CD4-positive, alpha-beta T cell treated with Interleukin-15 for 4 hours (primary cell): ENCODE measurements at places on chromosomes 6 and 20.

GRCh38 chr6:13260831-13261230, 67.5 kb downstream of the TBC1D7 start:
- no peak for DNase-seq

- DNase-seq, result no peak
Measured at GRCh38 chr6:168318579-168319278, 848 bp downstream of the DACT2 start.

DNA sequence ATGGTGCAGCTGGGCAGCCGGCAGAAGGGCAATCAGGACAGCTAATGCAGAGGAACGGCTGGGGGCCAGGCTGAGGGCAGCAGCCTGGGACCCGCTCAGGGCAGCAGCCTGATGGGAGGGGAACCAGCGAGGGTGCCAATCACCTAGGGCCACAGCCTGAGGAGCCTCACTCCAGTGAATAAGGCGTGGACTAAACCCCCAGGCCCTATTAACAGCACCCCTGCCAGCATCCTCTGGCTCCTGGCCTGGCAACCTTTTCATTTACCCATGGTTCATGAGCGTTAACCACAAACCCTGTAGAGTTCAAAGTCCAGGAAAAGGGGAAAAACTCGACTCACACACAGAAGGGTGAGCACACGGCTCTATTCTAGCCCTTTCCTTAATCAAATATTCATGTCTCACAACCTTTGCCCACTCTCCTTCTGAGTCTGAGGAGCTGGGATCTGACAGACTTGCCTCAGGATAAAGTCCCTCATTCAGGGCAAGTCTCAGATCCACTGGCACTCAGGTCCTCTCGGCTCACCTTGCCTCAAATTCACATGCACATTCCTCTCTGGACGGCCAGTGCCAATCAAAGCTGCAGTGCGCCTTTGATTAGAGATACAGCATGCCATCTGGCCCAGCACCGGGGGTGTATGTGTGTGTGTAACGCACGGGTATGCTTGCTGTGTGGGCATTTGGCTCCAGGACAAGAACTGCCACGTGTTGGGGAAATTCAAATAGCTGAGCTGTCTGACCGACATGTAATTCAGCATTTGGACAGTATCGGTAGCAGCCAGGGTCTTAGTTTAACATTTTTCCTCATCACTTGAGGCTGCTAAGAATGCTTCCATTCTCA, 86.9 kb upstream of the TRAF3IP2 start:
- DNase-seq, result no peak

GRCh38 chr20:62506087-62506486, 30.3 kb upstream of the GATA5 start:
- DNase-seq, result no peak

DNA sequence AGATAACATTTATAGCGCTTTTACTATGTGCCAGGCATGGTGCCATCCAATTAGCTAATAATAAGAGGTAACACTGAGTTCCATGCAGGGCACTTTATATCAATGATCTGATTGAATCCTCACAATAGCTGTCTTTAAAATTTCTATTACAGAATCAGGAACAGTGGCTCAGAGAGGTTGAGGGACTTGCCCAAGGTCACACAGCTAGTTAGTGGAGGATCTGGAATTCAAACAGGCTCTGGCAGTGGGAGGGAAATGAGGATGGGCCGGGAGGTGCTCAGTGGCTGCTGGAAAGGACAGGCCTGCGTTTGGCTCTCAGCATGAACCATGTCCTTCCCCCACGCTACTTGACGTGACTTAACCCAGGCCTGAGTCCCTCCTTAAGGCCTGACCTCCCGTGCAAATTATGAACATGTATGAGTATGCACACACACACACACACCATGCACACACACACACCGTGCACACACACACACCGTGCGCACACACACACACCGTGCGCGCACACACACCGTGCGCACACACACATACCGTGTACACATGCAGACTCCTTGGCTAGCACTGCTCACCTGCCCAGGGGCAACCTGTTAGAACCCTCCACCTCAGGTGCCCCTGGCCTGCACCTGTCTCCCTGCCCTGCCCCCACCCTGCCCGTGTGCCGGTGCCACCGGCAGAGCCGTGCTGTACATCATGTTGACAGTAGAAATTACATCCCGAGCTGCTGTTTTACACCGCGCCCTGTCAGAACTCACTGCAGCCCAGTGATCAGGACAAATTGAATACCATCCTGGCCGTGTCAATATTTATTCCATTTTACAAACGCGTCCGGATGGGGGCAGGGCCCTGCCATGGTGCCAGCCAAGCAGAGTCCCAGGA, 43.7 kb downstream of the CDH22 start:
- no peak for DNase-seq

DNA sequence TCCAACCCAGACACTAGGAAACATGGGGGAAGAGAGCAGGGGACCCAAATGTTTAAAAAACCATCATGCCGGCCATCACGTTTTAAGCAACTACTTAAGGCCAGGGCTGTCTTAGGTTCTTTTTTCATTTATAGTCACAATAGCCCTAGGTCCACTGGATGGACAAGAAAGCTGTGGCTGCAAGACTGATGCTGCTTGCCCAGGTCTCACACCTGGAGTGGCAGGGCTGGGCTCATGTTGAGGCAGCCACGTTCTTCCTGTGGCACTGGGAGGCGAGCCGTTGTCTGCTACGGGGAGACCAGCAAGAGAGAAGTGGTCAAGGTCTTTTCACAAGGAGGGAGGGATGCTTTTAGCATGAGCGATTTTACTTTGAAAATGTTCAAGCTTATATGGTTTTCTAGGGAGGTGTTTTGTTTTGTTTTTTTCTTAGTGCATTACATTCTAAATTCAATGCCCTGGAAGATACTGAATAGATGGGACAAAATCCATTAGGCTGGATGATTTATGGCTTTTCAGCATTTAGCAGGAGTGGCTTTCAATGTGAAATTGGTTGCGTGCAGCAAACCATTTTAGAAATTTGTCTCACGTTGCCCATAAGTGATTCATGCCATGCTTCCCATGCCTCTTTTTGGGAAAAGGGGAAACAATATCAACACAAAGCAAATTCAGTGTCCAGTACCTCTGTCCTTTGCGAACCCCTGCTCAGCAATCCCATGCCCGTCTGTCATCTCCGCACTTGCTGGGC, 106.6 kb upstream of the SNX9 start:
- DNase-seq, result no peak

GRCh38 chr6:125957845-125958244, 1.3 kb downstream of the HINT3 start:
- peak; percentile 13 for DNase-seq

- no peak for DNase-seq
Measured at GRCh38 chr6:111759331-111759835, 113.9 kb downstream of the FYN start.

DNA sequence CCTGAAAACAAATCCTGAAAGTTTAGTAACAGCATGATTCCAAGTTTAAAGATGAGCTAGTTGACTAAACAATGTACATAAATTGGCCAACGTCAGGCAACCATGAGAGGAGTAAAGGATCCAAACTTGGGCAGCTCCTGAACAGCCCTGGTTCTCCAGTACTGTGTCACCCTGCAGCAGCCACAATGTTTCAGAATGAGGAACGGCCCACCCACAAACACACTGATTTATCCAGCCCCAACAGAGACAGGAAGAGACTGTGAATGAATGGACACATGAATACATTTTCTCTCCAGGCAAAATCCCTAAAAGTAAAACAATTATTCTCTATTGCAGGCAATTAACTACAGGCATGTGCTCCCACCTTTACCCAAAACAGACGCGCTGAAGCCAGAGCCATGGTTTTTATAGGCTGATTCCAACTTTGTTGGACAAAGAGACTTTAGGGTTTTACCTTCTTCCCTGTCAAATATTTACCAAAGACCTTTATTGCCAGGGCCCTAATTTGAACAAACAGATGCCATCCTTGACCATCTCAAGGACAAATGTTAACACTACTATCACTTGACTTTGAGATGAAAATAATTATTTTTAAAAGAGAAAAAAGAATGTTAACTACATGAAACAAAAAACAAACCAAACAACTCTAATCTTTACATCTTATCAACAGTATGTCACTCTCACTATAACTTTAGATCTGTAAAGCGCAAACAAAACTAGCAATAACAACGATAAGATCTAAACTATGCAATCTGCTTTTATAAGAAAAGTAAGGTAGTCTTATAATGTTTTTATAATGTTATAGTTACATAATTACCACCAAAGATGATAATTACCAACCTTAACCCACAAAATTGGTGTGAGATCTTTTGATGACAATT, 22.9 kb downstream of the CNKSR3 start:
- no peak for DNase-seq

DNA sequence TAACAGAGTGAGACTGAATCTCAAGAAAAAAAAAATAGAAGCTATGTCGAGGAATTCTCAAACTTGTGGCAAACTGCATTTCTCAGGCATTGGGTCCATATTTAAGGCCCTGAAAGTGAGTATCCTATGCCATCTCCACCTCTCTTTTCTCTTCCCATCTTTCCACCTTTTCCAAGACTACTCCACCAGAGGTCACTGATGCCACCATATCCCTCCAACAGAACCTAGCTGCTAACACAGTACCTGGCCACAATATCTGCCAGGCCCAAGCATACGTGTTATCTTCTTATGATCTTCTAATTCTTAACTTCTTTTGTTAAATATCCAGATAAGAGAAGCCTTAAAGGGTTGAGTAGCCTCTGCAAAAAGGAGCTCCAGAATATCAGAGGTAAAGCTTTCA, 8.2 kb upstream of the ADGRF4 start:
- DNase-seq, result no peak

- DNase-seq, result no peak
Measured at GRCh38 chr6:81820980-81821379, 68.5 kb upstream of the TENT5A start.

- no peak for DNase-seq
Measured at GRCh38 chr6:1757131-1757530, 147.4 kb downstream of the FOXC1 start.

- DNase-seq, result no peak
Measured at GRCh38 chr20:37579106-37579505, 51.4 kb upstream of the BLCAP start.

DNA sequence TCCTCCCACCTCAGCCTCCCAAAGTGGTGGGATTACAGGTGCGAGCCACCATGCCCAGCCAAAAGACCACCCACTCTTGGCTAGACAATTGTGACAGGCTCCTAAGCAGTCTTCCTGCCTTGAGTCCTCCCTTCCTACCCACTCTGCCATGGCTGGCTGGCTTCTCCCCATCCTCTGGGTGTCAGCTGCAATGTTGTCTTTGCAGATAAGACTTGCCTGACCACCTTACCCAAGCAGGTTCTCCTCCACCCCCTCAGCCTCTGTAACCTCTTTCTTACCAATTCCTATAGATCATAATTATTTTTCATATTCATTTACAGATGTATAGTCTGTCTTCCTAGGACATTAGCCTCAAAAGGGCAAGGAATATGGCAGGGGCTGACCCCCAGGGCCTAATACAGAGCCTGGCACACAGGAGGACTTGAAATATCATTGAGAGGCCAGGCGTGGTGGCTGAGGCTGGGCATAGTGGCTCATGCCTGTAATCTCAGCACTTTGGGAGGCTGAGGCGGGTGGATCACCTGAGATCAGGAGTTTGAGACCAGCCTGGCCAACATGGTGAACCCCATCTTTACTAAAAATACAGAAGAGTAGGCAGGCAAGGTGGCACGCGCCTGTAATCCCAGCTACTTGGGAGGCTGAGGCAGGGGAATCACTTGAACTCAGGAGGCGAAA, 28.7 kb upstream of the SPAG4 start:
- DNase-seq, result no peak

DNA sequence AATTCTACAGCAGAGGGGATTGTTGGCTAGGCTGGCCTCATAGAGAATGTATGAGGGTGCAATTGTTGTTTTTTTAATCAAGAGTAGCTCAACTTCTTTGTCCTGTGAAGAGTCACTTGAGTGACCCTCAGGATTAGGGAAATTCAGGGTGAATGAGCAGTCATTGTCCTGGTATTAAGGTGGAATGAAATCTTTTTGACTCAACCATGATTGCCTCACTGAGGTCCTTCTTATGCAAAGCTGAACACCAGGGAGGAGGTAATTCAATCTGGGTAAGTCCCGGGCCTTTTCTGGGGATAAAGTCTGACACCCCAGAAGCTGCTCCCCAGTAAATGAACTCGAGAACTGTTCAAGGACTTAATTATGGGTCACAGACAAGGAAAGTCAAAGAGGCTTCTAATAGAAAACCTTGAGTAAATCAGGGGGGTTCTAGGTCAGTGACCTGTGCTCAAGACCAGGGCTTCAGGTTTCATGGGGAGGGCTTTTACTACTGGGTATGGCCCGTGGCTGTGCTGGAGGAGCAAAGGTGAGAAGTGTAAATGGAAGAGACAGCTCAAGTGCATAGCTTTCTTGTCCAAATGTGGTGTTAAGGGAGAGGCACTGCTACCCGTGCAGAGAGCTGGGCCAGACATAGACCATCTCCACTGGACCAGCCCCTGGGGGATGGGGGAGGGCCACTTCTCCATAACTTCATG, 25.3 kb upstream of the ZBTB24 start:
- DNase-seq, result no peak

DNA sequence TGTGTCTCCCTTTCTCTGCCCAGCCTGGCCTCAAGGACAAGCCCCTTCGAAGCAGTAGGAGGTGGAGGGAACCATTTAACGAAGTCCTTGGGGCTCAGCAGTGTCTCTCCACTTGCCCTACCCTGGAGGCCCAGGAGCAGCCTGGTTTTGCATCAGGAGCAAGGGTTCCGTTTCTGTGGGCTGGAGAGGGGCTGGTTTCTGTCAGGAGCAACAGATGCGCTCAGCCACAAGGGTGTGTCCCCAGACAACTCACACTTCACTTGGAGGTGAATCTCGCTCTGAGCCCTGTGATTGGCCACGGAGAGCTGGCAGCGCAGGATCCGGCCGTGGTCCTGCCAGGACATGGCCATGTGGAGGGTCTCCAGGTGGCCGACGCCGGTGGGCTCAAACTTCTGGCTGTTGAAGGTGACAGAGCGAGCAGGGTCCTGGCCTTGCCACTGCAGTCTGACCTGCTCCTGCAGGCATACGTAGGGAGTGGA, 6.9 kb downstream of the SIGLEC1 start:
- no peak for DNase-seq

- no peak for DNase-seq
Measured at GRCh38 chr20:58604128-58604881, 46.8 kb upstream of the STX16 start.
